Effector memory CD4-positive, alpha-beta T cell (primary cell): ENCODE measurements at places on chromosomes 1 and 21.

GRCh38 chr1:234362558-234362957, 10.7 kb upstream of the COA6 start:
- H3K36me3 ChIP-seq, result no peaks in the 10 kb centered on the region
- H3K27ac ChIP-seq, result no peak overlapping the region
- no peak for DNase-seq
- H3K27me3 ChIP-seq, result no peaks in the 10 kb centered on the region
- no peaks in the 10 kb centered on the region for H3K4me1 ChIP-seq
- no peak overlapping the region for H3K4me3 ChIP-seq

DNA sequence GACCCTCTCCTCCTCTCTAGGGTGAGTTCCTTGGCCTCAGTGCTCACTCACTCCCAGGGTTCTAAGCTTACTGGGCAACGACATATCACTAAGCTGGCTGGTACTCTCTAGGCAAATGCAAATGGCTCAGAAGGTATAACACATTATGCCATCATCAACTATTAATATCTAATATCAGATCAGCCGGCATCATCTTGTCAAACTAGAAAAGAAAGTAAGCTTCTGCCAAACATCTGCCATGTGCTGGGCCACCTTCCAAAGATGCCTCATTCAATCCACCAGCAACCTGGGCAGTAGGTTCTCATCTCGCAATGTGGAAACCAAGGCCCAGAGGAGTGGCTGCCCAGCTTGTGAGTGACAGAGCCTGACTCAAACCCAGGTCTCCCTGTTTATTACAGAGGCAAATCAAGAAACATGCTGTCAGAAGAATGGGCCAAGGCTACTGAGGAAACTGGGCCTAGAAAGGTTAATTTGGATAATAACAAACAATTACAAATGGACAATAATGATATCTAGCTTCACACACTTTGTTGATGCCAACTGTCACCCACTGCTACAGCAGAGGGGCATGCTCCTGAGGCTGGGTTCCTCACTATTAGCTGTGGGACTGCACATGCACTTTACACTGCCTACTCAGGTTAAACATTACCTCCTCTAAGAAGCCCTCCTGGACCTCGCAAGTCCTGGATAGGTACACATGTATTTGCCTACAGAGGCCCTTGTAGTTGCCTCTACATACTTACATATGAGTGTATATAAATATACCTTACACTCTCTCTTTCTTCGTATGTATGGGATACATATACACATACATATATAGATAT, 183.3 kb upstream of the JUN start:
- DNase-seq, result no peak
- H3K27me3 ChIP-seq, result no peaks in the 10 kb centered on the region
- no peaks in the 10 kb centered on the region for H3K4me1 ChIP-seq
- H3K36me3 ChIP-seq, result no peaks in the 10 kb centered on the region

GRCh38 chr21:17532292-17532691, 19.4 kb downstream of the CXADR start:
- H3K36me3 ChIP-seq, result no peaks in the 10 kb centered on the region
- no peak overlapping the region for H3K27ac ChIP-seq
- no peaks in the 10 kb centered on the region for H3K27me3 ChIP-seq

DNA sequence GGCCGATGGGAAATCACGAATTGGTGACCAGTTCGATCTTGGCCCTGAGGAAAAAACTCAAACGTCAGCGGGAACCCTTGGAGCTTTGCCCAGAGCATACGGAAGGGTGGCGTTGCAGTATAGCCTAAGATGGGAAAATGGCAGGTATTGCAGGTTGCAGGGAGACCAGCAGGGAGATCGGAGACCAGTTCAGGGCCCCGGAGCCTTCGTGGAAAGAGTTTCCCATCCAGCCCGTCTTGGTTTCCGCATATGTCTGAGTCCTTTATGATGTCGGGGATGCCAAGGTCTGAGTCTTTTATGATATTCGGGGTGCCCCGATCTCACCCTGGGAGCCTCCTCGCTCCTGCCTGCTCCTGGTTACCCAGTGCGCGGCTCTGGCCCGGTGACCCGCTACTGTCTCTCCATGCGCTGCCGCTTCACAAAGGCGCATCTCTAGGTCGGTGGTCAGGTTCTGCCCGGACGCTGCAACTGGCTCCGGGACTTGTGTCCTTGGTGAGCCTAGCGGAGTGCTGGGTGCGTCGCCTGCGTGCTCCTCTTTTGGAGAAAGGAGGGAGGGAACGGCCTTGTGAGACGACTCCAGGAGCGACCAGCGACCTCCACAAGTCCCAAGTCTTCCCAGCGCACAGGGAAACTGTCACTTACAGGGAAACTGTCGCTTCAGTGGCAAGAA, 94.2 kb downstream of the PRKAB2 start:
- H3K4me1 ChIP-seq, result peaks cover 23% of the 10 kb centered on the region
- H3K27me3 ChIP-seq, result peaks cover 30% of the 10 kb centered on the region
- no peak overlapping the region for H3K4me3 ChIP-seq
- H3K36me3 ChIP-seq, result no peaks in the 10 kb centered on the region

DNA sequence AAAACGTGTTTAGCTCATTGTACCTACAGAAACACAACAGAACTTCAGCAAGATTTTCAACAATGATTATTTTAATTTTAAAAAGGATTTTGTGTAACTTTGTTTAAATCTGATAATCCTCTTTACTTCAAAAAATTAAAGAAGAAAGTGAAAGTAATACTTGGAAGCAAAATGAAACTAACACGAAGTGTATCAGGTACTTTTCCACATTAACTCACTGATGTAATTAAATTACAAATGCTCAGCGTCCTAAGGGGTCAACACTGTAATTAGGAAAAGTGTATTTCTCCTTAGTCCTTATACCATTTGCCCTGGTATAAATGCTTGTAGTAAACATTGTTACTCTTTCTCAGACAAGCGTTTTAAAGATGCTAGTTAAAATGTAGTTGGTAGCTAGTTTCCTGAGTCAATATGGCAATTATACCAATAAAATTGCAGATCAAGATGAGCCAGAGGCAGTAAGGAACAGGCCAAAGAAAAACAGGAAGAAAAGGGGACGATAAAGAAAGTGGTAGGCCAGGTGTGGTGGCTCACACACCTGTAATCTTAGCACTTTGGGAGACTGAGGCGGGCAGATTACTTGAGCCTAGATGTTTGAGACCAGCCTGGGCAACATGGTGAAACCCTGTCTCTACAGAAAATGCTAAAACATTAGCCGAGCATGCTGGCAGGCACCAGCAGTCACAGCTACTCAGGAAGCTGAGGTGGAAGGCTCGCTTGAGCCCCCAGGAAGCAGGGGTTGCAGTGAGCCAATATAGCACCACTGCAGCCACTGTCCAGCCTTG, 553.0 kb downstream of the SMYD3 start:
- H3K27me3 ChIP-seq, result no peaks in the 10 kb centered on the region
- peak overlapping the region; percentile 44 for H3K4me3 ChIP-seq
- no peak for DNase-seq
- H3K36me3 ChIP-seq, result no peaks in the 10 kb centered on the region
- peaks cover 20% of the 10 kb centered on the region for H3K4me1 ChIP-seq

DNA sequence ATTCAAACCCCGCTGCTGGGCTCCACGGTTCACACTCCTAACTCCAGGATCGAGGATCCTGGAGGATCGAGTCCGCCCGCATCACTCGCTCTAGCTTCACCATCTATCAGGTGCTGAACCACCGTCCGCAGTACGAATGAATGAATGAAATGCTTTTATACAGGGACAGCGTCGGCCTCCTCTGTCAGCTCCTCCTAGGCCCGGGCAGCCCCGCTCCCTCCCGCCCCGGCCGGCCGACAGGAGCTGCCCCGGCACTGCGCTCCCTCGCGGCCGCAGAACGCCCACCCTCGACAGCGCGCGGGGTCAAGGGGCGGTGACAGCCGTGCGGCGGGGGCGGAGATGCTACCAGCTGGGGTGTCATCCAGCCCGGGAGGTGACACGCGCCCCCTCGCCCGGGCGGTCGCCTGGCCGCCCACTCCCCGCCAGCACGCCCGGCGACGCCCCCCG, 520 bp downstream of the ZBTB17 start:
- H3K4me3 ChIP-seq, result peak overlapping the region; percentile 94
- peaks cover 12% of the 10 kb centered on the region for H3K4me1 ChIP-seq
- peaks cover 18% of the 10 kb centered on the region for H3K36me3 ChIP-seq
- no peaks in the 10 kb centered on the region for H3K27me3 ChIP-seq
- H3K27ac ChIP-seq, result peak overlapping the region; percentile 82

- H3K4me1 ChIP-seq, result peaks cover 13% of the 10 kb centered on the region
- H3K27me3 ChIP-seq, result no peaks in the 10 kb centered on the region
- H3K4me3 ChIP-seq, result no peak overlapping the region
- no peak for DNase-seq
Measured at GRCh38 chr1:149883598-149884247, 15.6 kb upstream of the BOLA1 start.

DNA sequence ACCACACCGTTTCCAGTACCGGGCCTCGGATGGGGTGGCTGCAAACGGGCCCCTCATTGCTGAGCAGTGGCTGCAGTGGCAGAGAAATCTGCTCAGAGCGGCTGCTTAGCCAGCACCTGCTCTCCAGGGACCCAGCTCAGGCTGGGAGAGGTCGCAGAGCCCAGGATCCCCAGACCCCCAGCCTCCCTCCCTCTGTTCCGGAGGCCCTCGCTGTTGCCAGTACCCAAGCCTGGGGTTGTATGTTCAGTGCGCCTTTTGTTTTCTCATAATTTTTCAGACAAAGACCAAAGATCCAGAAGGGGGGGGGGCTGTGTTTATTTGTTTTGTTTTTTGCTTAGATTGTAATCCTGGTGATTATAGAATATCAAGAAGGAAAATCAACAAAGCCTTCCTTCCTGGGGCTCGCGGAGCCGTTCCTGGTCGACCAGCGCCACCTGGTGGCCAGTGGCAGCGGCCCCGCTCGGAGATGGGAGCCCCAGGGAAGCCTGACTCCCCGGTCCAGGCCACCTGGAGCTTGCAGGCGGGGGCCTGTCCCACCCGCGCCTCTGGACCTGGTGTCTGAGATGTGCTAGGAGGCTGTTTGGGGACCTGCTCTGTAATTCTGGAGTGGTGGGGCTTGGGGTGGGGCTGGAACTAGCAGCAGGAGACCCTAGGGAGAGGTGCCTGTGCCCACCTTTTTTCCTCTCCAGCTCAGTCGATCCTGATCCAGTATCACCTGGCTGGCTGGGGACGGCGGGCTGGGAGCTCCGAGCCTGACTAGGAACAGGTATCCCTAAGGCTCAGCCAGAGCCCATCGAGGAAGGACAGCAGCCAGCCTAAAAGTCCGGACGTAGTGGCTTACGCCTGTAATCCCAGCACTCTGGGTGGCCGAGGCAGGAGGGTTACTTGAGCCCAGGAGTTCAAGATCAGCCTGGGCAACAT, 123.9 kb upstream of the VAMP3 start:
- H3K27ac ChIP-seq, result no peak overlapping the region
- no peak overlapping the region for H3K4me3 ChIP-seq
- no peaks in the 10 kb centered on the region for H3K4me1 ChIP-seq
- peak; percentile 22 for DNase-seq
- no peaks in the 10 kb centered on the region for H3K36me3 ChIP-seq
